ENCODE measurements at places on chromosomes 5 and 9.
A peak's percentile ranks its signal among the peaks of the same experiment; 100 is the strongest.

DNA sequence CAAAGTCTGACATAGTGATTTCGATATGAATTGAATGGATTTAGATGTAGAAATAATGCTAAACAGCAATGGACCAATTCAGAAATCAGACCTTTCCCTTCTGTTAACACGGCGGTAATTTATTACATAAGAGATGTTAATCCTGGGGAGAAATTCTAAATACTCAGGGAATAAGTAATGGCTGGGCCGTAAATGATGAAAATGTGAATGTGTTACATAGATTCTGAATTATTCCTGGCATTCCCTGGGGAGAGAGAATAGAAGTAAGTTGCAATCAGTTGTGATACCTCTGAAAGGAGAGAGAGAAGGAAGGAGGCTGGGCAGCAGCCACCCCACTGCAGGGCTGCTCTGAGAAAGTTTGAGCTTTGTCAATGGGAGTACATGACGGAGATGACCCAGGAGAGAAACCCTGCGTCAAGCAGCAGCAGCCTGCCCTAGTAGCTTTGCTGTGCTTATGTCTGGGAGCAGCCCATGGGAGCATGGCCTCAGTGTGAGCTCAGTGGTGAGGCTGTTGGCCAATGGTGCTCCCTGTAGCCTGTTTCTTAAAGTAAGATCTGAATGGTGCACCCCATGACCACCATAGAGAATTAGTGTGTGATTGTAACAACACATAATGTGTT lies 420.1 kb downstream of the MTRR start:
- DNase-seq: no peak

DNA sequence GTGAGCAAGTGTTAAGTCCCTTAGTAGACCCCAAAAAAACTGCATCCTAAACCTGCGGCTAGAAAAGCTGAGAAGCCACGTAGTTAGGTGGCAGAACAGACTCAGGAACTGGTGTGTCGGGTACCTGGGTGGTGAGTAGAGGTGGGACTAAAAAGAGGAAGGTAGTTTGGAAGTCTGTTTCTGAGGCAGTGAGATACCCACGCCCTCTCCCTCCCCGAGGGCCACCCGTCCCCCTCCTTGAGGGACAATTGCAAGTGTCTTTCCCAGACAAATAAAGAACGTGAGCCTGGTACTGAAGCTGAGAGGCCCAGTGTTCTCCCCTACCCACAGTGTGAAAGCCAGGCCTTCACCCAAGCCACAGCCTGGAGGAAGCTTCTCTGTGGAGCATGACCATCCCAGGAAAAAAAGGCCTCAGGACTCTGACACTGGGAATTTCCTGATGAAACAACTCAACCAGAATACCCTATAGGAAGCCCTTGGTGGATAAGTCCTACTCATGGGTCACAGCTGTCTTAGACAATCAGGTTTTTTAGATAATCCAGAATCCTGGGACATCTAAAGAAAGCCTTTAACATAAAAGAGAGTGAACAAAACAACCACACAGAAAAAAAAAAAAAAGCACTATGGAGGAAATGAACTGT lies 7.0 kb upstream of the CD74 start:
- DNase-seq: no peak

DNA sequence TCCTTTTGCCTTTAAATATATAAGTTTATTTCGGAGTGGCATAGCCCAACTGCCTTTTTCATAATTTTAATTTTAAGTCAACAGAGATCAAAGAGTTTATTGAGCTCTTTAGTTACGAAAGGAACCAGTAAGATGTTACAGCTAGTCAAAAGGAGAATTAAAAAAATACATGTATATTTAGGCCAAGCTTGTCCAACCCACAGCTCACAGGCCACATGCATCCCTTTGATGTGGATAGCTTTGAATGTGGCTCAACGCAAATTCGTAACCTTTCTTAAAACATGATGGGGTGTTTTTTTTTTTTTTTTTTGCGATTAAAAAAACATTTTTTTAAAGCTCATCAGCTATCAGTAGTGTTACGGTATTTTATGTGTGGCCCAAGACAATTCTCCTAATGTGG lies 50.2 kb upstream of the IL31RA start:
- no peak for DNase-seq

DNA sequence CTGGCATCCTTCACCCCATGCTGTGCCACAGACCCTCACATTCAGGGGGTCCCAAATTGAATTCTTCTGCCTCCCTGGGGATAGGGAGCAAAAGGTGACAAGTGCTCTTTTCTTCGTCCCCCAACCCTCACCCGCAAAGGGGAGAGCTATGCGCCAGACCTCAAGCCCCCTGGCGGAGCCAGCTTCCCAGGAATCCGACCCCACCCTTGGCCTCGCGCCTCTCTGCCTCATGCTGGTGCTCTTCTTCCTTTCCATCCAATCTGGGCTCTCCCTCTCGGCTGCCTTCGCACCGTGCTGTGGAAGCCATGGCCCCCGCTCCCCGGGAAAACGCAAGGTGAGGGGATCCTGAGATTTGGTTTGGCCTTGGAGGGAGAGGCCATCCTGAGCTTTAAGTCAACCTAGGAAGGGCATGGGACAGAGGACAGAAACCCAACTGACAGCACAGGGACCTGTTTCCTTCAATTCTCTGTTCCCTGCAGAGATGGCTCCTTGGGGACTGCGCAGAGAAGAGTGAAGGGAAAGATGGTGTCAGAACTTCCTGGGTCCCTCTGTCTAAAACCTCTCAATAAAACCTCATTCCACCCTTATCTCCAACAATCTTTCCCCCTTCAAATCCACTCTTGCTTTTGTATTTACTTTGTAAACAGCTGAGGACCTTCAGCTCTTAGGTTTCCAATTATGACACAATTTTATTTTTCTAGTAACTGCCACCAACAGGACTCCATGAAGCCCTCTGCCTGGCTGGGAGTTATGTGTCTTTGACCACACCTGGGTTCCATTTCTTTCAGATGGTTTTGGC lies 36.3 kb upstream of the CRB2 start:
- DNase-seq: no peak

GRCh38 chr5:8184455-8185063 lies 315.6 kb downstream of the MTRR start:
- DNase-seq: peak; percentile 33

DNA sequence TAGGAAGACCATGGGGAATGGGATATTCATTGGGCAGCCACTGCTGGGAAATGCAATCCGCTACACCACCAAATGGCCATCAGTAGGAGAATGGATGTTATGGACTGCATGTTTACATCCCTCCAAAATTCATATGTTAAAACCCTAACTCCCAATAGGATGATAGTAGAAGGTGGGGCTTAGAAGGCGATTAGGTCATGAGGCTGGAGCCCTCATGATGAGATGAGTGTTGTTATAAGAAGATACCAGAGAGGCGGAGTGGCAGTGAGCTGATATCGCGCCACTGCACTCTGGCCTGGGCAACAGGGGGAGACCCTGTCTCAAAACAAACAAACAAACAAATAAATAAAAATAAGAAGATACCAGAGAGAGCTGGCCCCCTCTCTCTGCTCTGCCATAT lies 16.1 kb upstream of the GTF3C5 start:
- no peak for DNase-seq

- no peak for DNase-seq
Measured at GRCh38 chr5:95623706-95624105, 3.8 kb downstream of the GPR150 start.

DNA sequence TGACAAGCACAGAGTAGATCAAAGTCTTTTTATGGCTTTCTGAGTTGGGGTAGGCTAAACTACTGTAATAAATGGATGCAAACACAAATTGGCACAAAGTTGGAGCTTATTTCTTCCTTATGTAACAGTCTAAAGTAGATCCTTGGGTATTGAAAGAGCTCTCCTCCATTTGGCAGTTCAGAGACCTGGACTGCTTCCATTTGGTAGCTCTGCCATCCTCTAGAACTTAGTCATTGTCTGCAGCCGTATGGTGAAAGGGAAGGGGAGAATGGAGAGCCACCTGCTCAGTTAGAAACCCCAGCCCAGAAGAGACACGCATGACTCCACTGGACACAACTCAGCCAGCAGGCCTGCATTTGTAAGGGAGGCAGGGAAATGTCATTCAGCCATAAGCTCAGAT lies 345.0 kb downstream of the DMAC1 start:
- no peak for DNase-seq

DNA sequence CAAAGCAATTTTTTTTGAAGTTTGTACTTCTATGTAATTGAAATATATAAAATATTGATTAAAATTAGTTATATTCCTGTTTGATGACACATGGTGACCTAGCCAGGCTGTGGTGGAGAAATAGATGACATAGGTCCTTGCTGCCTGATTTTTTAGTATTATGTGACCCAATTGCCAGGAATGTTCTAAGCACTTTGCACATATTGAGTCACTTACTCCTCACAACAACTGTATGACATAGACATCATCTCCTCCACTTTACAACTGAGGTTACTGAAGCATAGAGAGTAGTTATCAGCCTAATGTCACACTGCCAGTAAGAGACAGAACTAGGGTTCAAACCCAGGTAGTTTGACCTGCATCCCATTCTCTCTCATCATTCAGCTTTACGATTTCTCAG lies 26.2 kb upstream of the SNX18 start:
- no peak for DNase-seq

GRCh38 chr9:98491231-98491651 lies 217.5 kb downstream of the GABBR2 start:
- DNase-seq: no peak

- DNase-seq: no peak
Measured at GRCh38 chr9:37914154-37914551, 10.2 kb upstream of the SLC25A51 start.

GRCh38 chr5:147190331-147190730 lies 44.5 kb upstream of the STK32A start:
- no peak for DNase-seq

GRCh38 chr9:3732077-3733038 lies 206.6 kb upstream of the RFX3 start:
- DNase-seq: peak; percentile 74

DNA sequence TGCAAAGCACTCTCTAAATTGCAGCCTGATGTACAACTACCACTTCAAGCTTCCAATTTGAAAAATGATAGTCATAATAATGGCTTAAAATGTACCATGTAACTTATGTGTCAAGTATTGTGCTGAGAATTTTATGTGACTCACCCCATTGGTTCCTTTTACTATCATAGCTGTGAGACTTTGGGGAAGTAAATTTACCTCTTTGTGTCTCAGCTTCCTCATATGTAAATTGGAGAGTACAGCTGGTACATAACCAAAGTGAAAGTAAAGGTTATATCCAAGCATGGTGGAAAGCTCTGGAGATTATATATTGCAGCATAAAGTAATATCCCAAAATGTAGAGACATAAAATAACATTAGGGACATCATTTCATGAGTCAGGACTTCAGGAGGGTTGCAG lies 2200.4 kb upstream of the C9orf72 start:
- no peak for DNase-seq

GRCh38 chr9:114178756-114179450 lies 23.6 kb downstream of the COL27A1 start:
- no peak for DNase-seq

- no peak for DNase-seq
Measured at GRCh38 chr9:112764837-112765236, 14.3 kb downstream of the SNX30 start.

GRCh38 chr5:65067147-65067506 lies 298.4 kb downstream of the CWC27 start:
- no peak for DNase-seq

DNA sequence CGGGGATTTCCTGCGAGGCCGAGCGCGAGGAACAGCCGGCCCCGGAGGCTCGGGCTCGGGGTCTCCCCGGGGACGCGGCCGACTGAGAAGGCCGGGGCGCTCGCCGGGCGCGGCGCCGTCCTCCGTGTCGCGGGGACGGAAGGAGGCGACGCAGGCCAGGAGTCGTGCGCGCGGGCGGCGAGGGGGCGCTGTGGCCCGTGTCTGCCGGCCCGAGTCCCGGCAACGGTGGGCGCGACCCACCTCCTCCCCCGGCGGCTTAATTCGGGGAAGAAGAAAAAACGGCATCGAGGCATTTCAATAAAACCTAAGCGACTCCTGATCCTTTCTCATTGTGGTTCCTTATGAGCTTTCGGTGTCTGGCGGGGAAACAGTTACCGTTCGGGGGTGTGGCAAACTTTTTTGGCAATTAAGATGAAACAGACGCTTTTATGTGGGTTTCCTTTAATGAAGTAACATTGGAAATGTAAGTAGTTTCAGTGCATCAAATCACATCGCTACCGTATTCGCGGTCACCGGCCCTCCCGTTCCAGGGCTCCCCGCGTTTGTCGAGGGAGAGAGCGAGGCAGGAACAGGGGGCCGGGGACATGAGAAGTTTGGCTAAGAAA lies 3.7 kb upstream of the IRX2 start:
- no peak for DNase-seq

DNA sequence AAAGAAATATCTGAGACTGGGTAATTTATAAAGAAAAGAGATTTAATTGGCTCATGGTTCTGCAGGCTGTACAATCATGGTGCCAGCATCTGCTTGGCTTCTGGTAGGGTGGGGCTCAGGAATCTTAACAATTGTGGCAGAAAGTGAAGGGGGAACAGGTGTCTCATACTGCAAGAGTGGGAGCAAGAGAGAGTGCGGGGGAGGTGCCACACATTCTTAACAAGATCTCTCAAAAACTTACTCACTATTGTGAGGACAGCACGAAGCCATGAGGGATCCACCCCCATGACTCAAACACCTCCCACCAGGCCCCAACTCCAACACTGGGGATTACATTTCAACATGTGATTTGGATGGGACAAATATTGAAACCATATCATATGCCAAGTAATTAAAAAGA lies 70.1 kb upstream of the PANK3 start:
- DNase-seq: no peak

DNA sequence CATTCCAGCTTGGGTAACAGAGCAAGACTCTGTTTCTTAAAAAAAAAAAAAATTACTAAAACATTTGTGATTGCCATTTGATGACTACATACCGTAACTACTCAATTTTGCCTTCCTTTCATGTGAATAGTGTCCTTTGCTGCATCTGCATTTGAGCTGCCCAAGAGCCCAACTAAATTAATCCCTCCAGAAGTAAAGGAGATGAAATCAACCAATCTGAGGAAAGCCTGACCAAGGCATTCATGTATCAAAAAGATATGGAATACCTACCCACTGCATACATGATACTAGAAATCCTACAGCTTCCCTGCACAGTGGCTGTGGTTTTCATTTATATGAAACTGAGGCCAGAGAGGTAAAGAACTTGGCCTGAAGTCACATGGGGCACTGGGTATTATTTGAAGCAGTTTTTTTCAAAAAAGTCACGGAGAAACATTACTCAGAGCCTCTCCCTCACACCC lies 177.5 kb downstream of the AOPEP start:
- DNase-seq: no peak

DNA sequence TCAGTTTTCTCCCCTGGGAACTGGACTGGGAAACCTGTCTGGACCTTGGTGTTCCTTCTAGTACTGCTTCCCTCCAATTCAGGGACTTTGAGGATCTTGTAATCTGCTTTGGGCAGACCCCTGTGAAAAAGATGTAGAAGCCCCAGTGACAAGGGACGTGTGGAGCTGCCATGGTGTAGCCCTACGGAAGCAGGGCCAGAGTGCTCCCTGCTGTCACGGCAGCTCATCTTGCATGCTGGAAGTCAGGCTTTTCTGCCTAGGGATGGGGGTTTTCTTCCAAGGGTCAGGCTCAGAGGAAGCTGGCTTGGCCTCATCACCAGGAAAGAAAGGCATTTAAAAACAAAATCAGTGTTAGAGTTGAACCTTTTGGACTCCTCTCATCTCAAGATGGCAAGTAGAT lies 86.4 kb downstream of the AMBP start:
- no peak for DNase-seq
